ENCODE measurements at places on chromosomes 3 and 15.

DNA sequence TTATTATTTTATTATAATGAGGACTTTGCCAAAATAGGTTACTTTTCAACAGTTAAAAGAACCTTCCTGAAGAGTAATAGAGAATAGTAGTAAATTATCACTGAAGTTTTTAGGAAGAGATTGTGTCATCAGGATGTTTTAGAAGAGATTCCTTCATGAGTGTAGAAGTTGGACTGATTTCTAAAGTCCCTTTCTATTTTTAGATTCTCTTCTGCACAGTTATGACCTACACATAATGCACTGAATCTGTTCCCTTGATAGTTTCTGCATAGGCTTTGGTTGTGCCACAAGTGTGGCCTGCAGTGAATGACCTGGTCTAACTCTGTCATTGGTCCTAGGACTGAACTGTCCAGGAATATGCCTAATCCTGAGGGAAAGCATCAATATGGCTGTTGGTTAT is 23.9 kb downstream of the SLC35A5 start:
- no peak for DNase-seq

DNA sequence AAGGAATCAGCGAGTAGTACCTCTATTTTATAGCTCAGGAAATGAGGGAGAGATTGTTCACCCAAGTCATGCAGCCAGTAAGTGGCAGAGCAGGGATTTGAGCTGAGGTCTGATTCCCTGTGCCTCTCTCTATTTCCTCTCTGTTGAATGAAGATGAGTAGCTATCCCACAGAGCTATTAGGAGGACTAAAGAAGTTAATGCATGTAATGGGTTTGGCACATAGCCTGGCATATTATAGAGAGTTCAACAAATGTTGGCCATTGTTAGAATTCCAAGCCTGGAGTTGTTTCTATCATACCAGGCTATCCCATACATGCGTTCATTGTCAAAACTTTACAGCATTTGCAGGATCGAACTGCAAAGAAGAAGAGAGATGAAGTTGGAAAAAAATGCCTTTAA is 21.8 kb upstream of the KLHL6 start:
- DNase-seq = no peak

DNA sequence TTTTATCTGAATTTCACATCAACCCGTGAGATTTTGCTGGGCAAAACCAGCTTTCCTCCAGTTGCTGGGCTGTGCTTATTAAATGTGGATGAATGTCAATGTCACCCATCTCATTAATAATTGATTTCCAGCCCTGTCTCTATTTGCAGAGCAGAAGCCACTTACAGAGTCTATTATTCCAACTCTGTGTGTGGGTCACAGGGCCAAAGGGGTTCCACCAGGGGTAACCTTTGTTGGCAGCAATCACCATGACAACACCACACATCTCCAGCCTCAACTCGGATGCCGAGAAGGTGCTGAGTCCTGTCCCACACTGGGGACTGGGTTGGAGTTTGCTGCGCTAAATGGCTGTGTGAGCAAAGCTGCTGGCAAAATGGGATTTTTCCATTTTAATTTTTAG is 51.1 kb upstream of the WNT5A start:
- DNase-seq = no peak

GRCh38 chr15:65619626-65620290 is 2.0 kb upstream of the SLC24A1 start:
- DNase-seq = no peak

DNA sequence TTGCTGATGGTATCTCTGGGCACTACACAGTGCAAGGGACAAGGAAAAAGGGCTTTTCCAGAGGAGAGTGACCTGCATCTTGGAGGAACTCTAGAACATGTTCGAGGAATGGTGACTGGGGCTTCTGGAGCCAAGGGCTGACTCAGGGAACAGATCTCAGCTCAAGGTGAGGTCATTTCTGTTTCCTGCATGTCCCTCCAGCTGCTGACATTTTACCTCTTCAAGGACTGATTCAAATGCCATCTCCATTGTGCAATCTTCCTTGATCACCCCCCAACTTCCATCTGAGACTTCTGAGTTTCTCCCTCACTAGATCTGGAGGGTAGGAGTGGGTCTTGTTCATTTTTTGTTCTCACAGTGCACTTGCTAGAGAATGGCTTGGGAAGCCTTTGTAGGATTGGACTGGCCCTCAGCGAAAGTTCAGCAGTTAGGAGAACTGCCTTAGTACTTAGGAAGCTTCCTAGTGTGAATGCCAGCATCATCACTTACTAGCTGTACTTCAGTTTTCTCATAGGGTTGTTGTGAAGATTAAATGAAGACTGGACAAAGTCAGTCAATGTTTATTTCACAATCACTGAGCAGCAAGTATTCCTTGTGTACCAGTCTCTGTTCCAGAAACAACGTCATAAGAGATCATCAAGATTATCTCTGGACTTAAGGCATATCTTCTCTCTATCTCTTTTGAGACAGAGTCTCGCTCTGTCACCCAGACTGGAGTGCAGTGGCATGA is 2.6 kb upstream of the IDH3A start:
- DNase-seq = no peak

DNA sequence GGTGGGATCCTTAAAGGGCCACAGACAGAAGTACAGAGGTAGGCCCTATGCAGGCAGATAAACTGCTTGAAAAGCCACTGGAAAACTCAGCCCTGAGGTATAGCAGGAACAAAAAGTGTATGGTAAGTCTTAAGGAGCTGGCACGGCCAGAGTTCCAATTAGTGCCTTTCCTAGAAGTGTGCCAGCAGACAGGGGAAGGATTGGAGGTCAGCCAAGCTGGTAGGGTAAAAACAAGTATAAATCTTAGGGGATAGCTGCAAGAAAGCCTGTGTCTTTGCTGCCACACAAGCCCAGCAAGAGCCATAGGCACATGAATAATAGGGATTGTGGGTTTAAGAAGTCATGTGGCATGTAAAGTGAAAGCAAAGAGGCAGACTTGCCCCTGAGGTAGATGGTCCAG is 582.5 kb downstream of the PLOD2 start:
- DNase-seq = no peak

- DNase-seq = no peak
Observed at GRCh38 chr15:52118969-52119749, 6.6 kb upstream of the BCL2L10 start.

DNA sequence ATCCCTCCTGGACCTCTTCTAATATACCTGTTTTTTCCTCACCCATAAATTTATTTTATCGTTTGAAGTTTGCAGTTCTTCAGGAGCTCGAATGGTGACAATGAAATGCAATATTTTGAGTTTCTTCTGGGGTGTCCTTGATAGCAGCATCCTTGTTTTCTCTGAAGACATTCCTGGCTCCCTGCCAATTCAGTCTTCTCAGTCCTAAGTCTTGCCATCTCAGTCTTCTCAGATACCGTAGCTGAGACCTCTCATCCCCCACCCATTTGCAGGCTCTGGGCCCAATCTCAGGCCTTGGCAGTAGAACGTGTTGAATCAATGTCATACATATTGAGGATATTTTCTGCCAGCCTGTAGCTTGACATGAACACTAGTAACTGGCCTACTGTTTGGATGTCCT is 140.9 kb downstream of the NECTIN3 start:
- DNase-seq = no peak

GRCh38 chr15:74892313-74892712 is 2.5 kb downstream of the MPI start:
- DNase-seq = peak; percentile 89

GRCh38 chr15:69914960-69915359 is 182.8 kb downstream of the TLE3 start:
- no peak for DNase-seq

Data from Calu3 (cell line).